CMK (cell line): ENCODE measurements at places on chromosomes 13 and 19.

DNA sequence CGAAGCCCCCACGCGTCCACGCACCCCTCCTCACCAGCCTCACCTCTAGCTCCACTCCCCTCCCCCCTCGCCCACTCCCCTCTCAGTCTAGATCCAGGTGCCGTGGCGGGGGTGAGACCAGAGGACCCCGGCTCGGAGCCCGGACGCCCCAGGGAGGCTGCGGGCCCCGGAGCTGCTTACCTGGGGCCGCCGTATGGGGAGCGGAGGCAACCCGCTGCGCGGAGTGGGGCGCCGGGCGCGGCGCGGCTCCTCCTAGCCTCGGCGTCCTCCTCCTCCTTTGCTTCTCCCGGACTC is 353 bp downstream of the ENOX1 start:
- no peak for DNase-seq

DNA sequence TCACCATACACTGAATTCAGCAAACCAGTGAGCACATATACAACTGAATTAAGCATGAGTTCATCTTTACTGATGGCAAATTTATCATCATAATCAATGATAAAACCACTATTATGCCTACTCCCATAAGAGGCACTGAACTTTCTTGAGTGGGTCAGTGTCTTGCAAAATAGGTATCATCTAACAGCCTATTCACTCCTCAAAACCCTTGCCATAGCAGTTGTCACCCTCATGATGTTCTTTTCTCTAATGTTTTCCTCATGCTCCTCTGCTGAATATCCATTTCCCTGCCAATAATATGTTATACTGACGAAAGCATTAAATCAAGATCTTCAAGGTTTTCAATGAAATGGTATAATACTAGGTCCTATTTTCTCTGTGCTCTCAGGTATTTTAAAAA is 5.6 kb downstream of the ARGLU1 start:
- DNase-seq: no peak

DNA sequence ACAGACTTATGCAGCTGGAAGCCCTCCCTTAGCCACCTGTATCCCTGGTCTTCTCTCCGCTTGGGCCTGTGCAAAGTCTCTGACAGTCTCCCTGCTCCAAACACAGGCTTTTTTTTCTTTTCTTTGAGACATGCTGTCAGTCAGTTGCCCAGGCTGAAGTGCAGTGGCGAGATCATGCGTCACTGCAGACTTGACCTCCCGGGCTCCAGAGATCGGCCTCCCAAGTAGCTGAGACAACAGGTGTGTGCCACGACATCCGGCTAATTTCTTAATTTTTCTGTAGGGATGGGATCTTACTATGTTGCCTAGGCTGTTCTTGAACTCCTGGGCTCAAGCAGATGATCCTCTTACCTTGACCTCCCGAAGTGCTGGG is 1.6 kb downstream of the MZF1 start:
- no peak for DNase-seq

- DNase-seq: no peak
Observed at GRCh38 chr13:48043789-48044503, 6.4 kb downstream of the NUDT15 start.

- DNase-seq: no peak
Observed at GRCh38 chr13:74576420-74576819, 442.2 kb upstream of the KLF12 start.

DNA sequence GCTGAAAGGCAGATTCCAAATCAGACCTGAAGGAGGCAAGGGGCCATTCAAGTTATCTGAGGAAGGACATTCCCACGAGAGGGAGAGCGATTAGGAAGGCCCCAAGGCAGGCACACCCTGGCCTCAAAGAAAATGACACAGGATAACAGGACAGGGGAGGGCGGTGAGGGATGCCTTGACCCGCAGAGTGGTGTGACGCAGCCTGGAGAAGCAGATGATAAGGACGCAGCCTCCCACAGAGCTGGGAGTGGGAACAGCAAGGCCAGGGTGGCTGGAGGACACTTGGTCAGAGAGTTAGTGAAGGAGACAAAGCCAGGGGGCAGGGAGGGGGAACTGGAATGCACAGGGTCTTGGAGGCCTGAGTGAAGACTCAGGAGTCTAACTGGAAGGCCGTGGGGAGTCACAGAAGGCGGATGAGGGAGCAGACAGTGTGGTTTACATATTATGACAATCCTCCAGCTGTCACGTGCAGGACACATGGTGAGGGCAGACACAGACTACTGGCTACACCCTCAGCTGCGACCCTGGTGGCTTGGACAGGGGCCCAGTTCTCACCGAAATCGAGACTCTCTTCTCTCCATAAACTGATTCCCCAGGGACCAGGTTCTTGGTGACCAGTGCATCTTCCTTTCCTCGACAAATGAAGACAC is 5.8 kb upstream of the DYRK1B start:
- no peak for DNase-seq

GRCh38 chr13:110914331-110915056 is 375 bp downstream of the ANKRD10 start:
- DNase-seq: peak; percentile 45

DNA sequence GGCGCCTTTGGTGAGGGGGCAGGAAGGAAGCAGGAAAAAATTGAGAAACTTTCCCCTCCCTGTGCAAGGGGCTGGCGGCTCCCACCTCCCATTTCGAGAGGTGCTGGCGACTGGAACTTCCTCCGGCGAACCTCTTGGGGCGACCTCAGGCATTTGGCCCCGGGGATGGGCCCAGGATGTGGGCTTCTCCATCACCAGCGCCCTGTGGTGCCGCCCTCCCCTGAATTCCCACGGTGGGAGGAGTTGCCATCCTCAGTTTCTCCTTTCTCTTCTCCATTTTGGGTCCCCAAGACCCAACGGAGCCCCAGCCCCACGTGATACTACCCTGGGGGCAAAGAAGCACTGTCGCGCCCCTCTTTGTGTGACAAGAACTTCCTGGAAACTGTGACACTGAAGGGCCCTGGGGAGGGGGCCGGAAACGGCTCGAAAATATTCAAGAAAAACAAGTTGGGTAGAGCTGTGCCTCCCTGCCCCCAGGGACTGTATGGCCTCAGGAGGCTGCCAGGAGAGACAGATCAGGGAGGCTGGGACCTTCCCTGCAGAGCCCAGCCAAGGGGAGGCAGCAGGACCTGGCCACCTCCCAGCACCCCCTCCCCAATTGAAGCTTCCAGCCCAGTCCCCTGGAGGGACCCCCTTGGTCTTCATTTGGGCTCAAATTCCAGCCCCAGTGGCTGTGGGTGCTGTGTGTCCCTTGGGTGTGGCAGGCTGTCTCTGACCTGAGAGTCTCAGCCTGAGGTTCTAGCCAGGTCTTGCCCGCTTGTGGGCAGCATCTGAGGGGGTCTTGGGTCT is 16.2 kb upstream of the AP1M2 start:
- DNase-seq: peak; percentile 31

GRCh38 chr19:5870986-5871394 is 650 bp upstream of the FUT5 start:
- DNase-seq: no peak

DNA sequence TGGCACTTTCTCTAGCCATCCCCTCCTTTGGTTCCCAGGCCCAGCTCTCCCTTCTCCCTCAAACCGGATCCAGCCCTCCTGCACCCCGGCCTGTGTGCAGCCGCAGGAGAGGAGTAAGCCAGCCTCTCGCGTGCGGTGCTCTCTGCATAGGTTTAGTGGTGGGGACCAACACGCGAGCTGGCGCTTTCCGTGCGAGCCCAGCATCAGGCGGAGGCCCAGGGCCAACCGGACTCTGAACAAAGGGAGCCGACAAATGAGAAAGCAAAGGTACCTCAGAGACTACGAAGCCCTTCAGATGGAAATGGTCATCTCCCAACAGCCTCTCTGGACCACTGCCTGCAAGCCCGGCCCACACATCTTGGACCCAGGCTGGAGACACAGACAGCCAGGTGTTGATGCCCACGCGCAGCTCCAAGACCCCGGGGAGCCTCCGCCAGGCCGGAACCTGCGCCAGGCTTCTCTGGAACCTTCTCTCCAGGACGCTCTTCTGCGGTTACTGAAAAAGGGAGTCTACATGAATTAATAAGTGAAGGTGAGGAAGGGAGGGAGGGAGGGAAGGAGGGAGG is 16.5 kb upstream of the LATS2 start:
- no peak for DNase-seq

DNA sequence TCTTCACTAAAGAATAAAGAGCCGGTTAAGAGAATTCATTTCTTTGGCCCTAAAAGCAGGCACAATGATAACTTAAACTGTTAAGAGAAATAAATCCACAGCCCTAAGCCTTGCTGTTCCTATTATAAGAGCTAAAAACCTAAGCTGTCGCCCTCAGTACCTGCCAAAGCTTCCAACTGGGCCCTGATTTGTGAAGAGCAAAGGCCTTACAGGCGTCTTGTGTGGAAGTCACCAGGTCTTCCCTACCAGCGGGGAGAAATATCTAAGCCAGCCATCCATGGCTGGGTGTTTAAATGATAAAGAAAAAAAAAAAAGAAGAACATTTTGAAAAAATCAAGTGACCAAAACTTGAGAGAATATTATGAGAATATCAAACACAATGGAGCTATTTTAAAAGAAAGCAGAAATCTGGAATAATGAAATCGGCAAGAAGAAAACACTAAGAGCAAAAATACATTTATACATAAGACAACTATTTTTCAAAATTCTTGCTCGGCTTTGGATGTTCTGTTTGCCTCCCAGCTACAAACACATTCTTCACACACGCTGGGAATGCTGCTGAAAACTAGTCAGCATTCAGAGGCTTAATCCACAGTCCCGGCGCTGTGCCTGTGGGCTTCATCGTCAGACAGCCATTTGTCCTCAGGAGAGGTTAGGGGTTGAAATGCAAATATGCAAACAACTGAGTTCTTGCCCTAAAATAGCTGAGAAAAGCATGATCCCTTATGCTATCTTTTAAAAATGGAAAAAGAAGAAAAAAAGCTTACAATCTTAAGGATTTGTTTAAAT is 89.8 kb upstream of the LSM14A start:
- DNase-seq: no peak

- no peak for DNase-seq
Observed at GRCh38 chr13:74795526-74795925, 661.3 kb upstream of the KLF12 start.

- DNase-seq: no peak
Observed at GRCh38 chr13:20608438-20609020, 41.6 kb downstream of the IFT88 start.

- DNase-seq: no peak
Observed at GRCh38 chr19:10074153-10074552, 12.0 kb upstream of the SHFL start.

GRCh38 chr13:51943721-51944120 is 67.5 kb downstream of the ATP7B start:
- no peak for DNase-seq

DNA sequence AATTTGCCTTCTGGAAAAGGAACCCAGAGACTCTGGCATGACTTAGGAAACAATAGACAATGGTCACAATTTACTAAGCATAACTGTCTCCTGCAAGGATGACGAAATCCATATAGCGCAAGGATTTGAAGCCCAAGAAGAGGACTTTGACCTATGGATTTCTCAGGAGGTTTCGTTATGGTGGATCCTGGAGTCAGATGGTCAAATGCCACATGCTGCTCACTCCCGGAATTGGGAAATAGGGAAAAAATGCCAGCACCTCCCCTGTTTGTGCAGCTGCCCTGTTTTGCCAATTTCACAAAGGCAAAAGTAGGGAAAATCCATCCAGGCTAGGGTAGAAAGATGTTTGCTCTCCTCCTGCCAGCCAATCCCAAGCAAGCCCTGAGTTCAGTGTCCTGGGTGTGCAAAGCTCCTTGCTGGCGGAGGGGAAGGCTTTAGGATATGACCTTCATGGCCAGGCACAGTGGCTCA is 23.4 kb downstream of the RDH8 start:
- DNase-seq: no peak
